Stimulated activated CD4-positive, alpha-beta T cell treated with anti-CD3 and anti-CD28 coated beads, Interleukin-12 subunit alpha, Interleukin-12 subunit beta, amount 100 ng/mL, for 24 hours (primary cell): ENCODE measurements at places on chromosomes 6 and 20.

DNA sequence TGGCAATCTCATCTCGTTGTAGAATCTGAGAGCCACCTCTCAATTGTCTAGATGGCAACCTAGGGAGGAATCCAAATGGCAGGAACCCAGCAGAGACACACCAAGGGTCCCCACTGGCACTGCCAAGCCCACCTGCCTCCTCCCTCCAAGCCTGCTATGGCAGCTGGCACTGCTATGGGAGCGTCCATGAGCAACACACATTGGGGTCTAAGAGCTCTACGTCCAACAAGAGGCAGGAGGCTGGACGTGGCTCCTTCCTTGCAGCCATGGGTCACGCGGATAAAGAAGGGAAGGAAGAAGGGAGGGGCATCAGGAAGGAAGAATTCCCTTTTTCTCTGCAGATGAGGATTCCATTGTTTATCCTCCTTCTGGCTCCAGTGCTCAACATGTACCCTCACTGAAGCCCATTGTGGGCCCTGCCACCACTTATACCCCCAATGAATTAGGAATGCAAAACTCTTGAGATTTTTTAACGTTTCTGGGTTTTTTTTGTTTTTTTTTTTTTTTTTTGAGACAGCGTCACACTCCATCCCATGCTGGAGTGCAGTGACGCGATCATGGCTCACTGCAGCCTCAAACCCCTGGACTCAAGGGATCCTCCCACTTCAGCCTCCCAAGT lies 17.3 kb downstream of the ATP9A start:
- no peak for DNase-seq

- no peak for DNase-seq
Measured at GRCh38 chr6:19771753-19772336, 65.3 kb upstream of the ID4 start.

DNA sequence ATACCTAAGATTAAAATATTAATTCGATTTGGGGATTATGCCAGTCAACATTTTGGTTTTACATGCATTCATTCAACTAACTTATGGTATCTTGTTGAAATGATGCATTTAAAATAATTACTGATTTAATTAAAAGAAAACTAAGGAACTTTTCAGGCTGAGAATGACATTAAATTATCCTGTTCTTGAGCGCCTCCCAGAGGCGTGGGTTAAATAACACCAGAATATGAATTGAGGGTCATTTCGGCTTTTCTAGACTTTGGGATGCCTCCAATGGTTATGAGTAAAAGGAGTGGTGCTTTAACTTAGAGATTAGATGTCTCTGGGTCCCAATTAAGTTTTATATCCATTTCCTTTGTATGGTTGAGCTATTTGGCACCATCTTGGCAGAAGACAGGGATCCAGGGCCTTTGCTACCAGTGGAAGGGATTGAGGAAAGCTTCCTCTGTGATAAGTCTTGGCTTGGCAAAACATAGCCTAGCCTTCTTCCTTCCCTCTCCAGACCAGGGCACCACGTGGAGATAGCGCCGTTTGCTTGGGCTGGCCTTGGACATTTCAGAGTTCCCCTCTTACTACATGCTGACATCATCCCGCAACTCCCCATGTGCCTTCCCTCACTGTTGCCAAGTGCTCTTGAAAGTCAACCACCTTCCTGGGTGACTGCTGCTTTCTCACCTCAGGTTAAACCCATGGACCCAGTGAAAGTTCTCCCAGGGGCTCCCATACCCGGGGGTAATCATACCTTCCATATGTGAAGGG lies 28.7 kb downstream of the GNAS start:
- DNase-seq = no peak

GRCh38 chr20:33666293-33667244 lies at the start of gene ACTL10:
TSS of gene ACTL10 (plus strand) at chr20:33666943. CDS start at chr20:33667498, 555 bp downstream.
- peak; percentile 94 for DNase-seq

GRCh38 chr6:45350186-45350710 lies 22.1 kb downstream of the RUNX2 start:
- DNase-seq = no peak

DNA sequence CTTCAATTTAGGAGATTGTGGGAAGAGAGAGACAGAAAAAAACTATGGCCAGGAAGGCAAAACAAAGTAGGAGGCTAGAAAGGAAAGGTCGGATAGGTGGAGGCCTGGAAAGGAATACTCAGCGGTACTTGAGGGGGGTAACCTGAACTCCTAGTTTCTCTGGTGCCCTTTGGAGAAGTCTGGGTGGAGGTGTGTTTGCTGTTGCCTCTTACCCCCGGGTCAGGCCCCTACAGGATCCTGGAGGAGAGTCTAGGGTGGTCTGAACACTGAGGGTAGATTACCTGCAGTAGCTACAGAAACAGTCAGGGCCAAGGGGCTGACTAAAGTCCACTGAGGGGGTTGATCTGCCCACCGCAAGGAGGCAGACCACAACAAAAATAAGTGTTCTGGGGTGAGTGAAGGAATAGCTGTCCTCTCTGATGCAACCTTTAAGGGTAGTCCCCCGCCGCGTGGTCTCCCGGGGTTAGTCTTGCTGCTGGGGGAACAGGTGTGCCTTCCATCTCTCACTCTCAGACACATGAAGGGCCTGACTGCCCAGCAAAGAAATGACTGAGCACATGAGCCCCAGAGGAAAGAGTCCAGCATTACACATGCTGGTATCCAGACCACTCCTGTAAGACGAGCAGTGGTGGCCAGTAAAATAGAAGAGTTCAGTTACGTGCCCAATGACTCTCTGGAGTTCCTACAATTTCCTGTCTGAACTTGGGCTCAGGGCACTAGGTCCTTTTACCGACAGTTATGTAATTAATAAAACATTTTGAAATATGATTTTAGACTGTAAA lies 59.5 kb downstream of the MTHFD1L start:
- no peak for DNase-seq

DNA sequence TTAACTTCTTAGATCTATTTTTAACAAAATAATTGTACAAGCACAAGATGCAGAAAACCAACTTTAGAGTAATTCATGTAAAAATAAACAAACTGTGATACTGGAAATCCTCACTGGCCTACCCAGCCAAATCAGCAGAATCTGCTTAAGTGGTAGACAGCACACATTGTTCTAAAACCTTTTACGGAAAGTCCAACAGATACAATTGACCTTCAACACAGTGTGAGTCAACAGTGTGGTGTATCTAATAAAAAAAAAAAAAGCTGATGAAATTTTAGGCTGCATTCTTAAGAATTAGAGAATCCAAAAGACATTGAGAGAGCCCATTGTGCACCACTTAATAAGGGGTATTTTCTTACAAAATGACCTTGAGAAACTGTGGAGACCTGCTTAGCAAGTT lies 174.5 kb downstream of the COL21A1 start:
- DNase-seq = no peak

GRCh38 chr20:62977613-62978560 lies 25.4 kb downstream of the SLC17A9 start:
- peak; percentile 45 for DNase-seq

DNA sequence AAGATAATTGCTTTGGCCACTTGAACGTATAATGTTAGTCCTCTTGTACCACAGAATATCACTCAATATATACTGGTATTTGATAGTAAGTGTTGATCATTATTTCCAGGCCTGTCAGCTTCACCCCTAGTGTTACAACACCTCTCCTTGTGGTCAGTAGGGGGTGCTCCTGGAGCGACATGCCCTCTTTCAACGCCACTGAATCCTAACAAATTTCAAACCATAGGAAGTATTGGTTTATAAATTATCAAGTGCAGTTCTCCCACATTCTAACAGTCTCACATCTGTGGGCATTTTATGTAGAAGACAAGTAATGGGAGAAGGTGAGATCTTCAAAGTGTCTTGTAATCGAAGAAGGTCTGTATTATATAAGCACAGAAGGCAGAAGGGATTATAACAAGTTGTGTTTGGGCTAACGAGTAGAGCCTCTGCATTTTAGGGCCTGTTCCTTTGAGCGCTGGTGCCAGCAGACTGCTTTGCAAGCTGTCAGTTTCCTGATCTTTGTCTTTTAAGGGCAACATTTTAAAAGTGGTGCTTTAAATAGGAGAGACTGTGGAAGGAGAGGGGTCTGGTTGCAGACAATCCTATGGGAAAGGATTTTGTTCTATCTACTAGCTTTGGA lies 57.1 kb upstream of the CEP162 start:
- no peak for DNase-seq

- no peak for DNase-seq
Measured at GRCh38 chr6:131250122-131250521, 114.9 kb downstream of the AKAP7 start.

DNA sequence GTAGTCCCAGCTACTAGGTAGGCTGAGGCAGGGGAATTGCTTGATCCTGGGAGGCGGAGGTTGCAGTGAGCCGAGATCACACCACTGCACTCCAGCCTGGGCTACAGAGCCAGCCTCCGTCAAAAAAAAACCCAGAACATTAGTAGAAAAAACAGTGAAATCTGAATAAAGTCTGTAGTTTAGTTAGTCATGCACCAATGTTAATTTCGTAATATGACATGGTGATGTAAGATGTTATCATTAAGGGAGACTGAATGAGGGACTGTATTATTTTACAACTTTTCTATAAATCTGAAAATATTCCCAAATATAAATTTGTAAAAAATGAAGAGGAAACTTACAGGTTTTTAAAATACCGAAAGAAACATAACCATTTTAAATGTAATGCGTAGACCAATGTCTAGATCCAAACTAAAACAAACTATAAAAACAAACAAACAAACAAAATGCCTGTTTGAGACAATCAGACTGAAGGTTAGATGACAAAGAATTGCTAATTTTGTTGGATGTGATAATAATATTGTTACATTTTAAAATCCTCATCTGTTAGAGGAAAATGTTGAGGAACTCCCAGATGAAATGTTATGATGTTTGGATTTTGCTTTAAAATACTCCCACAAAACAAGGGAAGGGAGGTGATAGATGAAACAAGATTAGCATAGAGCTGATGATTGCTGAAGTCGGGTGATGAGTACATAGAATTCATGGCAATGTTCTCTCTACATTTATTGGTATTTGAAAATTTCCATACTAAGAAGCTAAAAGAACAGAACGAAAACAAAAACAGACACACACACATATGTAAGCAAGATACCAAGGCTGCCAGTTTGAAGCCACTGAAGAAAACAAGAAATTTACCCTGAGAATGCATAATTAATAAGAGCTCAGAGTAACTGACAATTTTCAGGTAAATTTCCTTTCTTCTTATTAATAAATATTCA lies 1.8 kb downstream of the GSTA4 start:
- DNase-seq = no peak

DNA sequence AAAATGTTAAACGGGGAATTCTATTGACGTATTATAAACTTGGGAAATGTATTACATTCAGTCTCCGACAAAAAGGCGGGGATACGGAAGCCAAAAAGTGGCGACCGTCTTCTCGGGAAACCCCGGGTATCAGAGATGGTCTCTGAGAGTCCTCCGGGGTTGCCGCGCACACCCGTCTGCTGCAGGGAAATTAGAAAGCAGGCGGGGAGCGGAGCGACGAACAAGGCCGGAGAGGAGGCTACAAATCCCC lies 1.5 kb downstream of the SALL4 start:
- DNase-seq = no peak

DNA sequence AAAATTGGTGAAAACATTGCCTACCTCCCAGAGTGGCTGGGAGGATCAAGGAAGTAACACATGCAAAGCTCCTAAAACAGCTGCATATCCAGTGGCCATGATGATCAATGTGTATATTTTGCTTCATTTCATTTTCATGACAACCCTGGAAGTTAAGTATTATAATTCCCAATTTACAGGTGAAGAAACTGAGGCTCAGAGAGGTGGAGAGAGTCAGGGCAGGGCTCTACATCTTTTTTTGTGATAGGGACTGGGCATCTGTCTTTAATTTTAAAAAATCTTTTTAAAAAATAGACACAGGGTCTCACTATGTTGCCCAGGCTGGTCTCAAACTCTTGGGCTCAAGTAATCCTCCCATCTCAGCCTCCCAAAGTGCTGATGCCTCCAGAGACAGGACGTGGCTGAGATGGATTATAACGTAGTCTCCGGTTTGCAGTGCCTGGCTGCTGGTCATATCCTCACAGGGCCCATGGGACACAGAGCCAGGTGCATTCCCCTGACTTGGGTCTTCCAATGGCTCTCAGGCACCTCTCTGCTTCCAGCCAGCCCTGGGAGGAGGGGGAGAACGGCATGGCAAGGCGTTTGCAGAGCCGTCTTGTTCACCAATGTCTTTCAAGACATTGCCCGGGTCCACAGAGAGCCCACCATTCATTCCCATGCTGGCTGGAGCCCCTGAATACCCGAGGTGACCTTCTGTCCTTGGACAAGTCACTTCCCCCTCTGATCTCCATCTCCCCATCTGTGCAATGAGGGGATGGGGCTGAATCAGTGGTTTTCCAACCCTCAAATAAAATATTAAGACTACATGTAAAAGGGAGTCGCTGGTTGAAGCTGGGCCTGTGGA lies 38.3 kb downstream of the HNF4A start:
- no peak for DNase-seq

GRCh38 chr20:22346716-22347115 lies 237.7 kb downstream of the FOXA2 start:
- no peak for DNase-seq

DNA sequence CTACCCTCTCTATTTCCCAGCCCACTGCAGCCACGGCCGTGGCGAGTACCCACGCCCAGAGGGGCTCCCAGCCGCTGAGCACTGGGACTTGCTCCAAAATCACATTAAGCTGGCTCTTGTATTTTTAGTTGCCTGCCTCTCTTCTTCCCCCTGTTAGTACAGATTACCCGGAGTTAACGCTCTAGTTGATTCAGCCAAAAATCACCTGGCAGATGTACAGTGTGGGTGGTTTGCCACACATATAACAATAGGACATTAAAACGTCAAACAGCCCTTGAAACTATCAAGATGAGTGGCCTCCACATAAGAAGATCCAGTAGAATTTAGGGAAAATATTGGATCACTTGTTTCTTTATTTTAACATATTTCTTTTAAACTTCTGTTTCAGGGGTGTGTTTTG lies 268.8 kb upstream of the PRDM1 start:
- DNase-seq = no peak

DNA sequence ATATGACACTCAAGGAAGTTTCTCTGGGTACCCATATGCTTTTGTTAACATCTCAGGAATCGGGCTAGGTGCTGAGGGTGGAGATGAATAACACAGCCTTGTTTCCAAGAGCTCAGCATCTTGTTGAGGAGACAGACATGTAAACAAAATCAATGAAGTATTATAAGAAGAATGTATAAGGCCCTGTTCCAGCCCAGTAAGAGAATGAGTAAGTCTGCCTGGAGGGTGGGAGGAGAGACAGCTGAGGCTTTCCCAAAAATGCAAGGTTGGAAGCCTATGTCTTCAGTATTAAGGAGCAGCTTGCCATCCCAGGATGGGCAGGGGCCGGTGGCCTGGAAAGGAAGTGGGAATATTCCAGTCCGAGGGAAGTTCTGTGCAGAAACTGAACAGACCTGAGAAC lies 615.3 kb upstream of the BTBD3 start:
- no peak for DNase-seq

DNA sequence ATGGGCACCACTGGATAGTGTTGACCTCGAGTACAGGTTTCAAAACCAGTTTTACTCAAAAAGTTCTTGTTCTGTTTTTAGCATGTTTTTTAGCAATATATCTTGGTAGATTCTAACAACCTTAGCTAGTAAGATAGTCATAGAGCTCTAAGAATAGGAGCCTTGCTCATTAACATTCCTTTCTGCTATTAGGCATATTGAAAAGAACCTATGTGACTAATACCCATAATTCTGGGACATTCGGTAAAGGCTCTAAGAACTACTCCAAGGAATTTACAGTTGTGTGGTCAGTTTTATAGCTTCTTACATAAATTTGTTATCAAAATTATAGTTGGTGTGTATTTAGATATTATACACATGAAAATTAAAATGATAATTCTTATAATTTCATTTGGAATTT lies 11.6 kb downstream of the SLC9A8 start:
- no peak for DNase-seq

- DNase-seq = no peak
Measured at GRCh38 chr6:30152016-30152673, 8.9 kb downstream of the TRIM10 start.
